ENCODE measurements at places on chromosomes 11 and 22. TPM values are rescaled to one million over a fixed set of nuclear protein-coding genes. Genes with fewer than 3 reads are reported as not detected.

DNA sequence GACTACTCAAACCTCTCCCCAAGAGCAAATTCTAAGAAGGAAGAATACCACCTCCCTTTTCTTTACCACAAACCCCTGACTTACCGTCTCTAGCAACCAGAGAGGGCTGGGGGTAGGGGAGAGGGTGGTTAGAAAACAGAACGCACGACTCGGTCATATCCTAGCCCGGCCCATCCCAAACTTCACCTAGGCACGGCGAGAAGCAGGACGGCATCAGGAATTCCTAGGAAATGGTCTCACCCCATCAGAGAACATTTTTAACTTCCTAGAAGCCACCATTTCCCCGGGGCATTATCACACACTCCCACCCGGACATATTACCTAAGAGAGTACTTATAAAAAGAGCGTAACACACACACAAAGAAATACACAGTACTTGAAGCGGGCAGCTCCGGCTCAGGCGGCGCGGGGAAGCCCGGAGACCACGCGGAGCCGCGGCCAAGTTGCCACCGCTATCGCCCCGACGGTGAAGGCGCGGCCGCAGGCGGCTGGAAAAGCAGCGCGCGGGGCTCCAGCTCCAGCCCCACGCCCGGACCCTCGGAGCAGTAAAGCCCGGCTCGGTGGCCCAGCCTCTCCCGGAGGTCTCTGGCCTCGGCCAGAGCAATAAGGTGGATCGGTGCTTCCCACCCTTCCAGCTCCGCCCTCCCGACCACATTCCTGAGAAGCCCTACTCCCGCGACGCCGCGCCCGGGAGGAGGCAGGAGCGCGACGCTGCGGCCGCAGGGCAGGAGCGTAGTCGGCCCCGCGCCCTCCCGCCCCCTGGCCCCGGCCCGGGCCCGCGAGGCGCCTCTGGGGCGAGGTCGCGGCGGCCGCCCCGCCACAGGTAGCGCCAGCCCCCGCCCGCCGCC lies 878 bp downstream of the RRAS2 start:
- peaks cover 17% of the 10 kb centered on the region for H3K4me1 ChIP-seq
- DNase-seq, result peak; percentile 78
- H3K36me3 ChIP-seq, result no peaks in the 10 kb centered on the region
- H3K27ac ChIP-seq, result peak overlapping the region; percentile 87

GRCh38 chr11:69957849-69958248 lies 120.3 kb upstream of the ANO1 start:
- H3K4me3 ChIP-seq, result no peak overlapping the region
- H3K4me1 ChIP-seq, result no peaks in the 10 kb centered on the region
- H3K36me3 ChIP-seq, result no peaks in the 10 kb centered on the region
- H3K27ac ChIP-seq, result no peak overlapping the region
- H3K27me3 ChIP-seq, result peaks cover 22% of the 10 kb centered on the region
- DNase-seq, result no peak

DNA sequence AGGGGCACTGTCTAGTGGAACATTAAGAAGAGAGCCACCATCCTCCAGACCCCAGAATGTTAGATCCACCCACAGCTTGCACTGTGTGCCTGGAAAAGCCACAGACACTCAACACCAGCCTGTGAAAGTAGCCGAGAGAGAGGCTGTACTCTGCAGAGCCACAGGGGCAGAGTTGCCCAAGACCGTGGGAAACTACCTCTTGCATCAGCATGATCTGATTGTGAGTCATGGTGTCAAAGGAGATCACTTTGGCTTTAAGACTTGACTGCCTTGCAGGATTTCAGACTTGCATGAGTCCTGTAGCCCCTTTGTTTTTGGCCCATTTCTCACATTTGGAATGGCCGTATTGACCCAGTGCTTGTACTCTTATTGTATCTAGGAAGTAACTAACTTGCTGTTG lies 115.9 kb upstream of the CCDC179 start:
- H3K27me3 ChIP-seq, result no peaks in the 10 kb centered on the region
- H3K36me3 ChIP-seq, result no peaks in the 10 kb centered on the region
- H3K4me1 ChIP-seq, result no peaks in the 10 kb centered on the region
- H3K27ac ChIP-seq, result no peak overlapping the region
- H3K4me3 ChIP-seq, result no peak overlapping the region
- no peak for DNase-seq

GRCh38 chr22:41274856-41275255 lies 11.1 kb downstream of the RANGAP1 start:
- DNase-seq, result no peak
- peaks cover 30% of the 10 kb centered on the region for H3K4me1 ChIP-seq
- no peak overlapping the region for H3K27ac ChIP-seq
- no peak overlapping the region for H3K4me3 ChIP-seq

DNA sequence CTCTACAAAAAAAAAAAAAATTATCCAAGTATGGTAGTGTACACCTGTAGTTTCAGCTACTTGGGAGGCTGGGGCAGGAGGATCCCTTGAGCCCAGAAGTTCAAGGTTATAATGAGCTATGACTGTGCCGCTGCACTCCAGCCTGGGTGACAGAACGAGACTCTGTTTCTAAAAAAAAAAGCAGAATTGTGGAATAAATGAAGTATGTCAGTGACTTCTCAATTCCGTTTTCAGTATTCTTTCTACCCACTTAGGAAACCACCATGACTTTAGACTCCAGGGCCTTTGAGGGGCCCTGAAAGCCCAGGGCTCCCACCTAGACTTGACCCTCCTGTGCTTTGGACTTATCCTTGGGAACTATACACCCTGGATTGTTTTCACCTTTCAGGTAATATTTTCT lies 6.5 kb upstream of the NUP160 start:
- no peaks in the 10 kb centered on the region for H3K27me3 ChIP-seq
- no peaks in the 10 kb centered on the region for H3K36me3 ChIP-seq
- H3K27ac ChIP-seq, result no peak overlapping the region
- H3K4me1 ChIP-seq, result no peaks in the 10 kb centered on the region

GRCh38 chr11:46450846-46451477 lies 59.4 kb upstream of the CHRM4 start:
- no peaks in the 10 kb centered on the region for H3K27me3 ChIP-seq
- H3K36me3 ChIP-seq, result no peaks in the 10 kb centered on the region
- no peaks in the 10 kb centered on the region for H3K4me1 ChIP-seq

DNA sequence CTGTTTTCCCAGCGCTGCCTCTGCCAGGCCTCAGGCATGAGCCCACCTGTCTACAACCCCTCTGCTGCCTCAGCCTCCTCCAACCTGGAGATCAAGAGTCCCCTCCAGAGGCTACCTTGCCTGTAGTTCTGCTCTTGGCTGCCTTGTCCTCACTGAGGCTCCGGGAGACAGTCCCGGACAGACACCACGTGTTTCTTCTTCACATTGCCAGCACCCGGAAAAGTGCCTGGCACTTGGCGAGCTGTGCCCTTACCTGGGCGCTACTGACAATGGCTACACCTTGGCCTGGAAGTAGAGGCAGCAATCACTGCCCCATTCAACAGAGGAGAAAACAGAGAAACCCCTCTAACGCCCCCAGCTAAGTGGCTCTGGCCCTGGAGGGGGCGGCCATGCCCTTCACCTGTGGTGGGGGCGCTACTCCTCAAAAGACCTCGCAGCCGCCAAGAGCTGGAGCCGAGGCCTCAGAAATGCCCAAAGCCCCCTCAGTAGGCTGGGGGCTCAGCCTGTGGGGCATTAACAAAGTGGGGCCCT lies 3.0 kb upstream of the NAP1L4 start:
- no peak overlapping the region for H3K27ac ChIP-seq
- H3K4me3 ChIP-seq, result no peak overlapping the region
- no peaks in the 10 kb centered on the region for H3K27me3 ChIP-seq
- DNase-seq, result peak; percentile 48

DNA sequence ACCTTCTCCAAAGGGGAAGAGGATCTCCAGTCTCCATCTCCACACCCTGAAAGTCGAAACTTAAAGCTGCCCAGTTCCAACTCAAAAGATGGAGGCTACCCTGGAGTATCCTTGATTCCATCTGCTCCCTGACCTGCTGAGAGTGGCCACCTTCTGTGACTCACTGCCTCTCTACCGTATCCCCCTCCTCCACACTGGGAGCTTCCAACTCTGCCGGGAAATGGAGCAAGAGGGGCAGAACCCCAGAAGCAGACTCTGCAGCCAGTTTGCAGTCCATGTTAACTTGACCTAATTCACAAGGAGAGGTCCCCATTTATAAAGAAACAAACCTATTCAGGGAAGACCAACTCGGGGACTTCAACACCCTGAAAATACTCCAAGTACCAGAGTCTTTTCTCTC lies 22.0 kb upstream of the IRAG1 start:
- H3K36me3 ChIP-seq, result no peaks in the 10 kb centered on the region
- no peaks in the 10 kb centered on the region for H3K27me3 ChIP-seq
- no peak overlapping the region for H3K27ac ChIP-seq
- DNase-seq, result no peak

GRCh38 chr11:79414644-79415317 lies 26.0 kb downstream of the TENM4 start:
- H3K27ac ChIP-seq, result peak overlapping the region; percentile 11
- H3K4me3 ChIP-seq, result no peak overlapping the region
- no peaks in the 10 kb centered on the region for H3K36me3 ChIP-seq
- DNase-seq, result no peak

- H3K4me3 ChIP-seq, result no peak overlapping the region
- no peak for DNase-seq
- H3K27ac ChIP-seq, result no peak overlapping the region
- H3K36me3 ChIP-seq, result no peaks in the 10 kb centered on the region
- H3K4me1 ChIP-seq, result no peaks in the 10 kb centered on the region
- H3K27me3 ChIP-seq, result no peaks in the 10 kb centered on the region
These were observed 119.3 kb upstream of the SERPIND1 start for GRCh38 chr22:20654343-20655208.

- no peak overlapping the region for H3K4me3 ChIP-seq
- no peak overlapping the region for H3K27ac ChIP-seq
- H3K36me3 ChIP-seq, result no peaks in the 10 kb centered on the region
- peaks cover 5% of the 10 kb centered on the region for H3K4me1 ChIP-seq
These were observed 17.9 kb upstream of the FGF19 start for GRCh38 chr11:69721745-69722144.

MAPK8IP2 gene
- total RNA-seq, result 4.4 TPM

FGF19 gene
- not detected for total RNA-seq

CRYAB gene
- total RNA-seq, result 144 TPM

All from suprapubic skin (tissue), 4 donors.